IPS DF 6.9 (cell line): ENCODE measurements at places on chromosomes 6 and 20.

DNA sequence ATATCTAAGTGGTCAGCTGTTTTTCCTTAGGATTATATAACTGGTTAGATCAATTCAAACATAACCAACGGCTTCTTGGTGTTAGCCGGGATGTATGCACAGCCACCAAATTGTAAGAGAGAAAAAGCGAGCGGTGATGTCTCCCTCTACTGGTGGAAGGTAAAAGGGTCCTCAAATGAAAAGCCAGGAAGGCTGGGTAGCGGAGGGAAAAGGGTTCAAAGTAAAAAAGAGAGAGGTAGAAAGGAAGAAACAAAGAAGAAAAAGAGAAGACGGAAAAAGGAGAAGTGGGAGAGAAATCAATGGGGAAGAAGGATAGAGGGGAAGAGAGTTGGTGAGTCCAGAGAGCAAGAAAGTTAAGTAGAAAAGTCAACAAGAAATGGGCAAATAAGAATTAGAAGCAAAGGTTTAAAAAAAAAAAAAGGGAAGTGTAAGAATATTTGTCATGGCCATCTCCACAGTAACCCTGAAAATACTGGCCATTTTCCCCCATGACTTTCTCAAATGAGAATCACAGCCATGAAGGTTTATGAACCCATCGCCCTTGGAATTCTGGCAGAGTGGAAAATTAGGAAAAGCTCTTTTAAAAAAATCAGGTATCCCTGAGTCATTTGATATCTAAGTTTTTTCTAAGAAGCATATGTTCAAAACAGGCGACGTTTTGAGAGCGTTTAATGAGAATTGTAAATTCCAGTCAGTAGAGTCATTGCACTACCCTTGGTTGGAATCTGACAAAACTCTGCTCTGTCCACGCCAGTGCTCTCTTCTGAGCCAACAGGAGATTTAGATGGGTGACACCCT is 155.6 kb upstream of the SNX9 start:
- peak; percentile 41 for DNase-seq

GRCh38 chr20:23542801-23543200 is 25.5 kb downstream of the CST9L start:
- no peak for DNase-seq

GRCh38 chr6:146962329-146962728 is 241.9 kb upstream of the STXBP5 start:
- DNase-seq: no peak

DNA sequence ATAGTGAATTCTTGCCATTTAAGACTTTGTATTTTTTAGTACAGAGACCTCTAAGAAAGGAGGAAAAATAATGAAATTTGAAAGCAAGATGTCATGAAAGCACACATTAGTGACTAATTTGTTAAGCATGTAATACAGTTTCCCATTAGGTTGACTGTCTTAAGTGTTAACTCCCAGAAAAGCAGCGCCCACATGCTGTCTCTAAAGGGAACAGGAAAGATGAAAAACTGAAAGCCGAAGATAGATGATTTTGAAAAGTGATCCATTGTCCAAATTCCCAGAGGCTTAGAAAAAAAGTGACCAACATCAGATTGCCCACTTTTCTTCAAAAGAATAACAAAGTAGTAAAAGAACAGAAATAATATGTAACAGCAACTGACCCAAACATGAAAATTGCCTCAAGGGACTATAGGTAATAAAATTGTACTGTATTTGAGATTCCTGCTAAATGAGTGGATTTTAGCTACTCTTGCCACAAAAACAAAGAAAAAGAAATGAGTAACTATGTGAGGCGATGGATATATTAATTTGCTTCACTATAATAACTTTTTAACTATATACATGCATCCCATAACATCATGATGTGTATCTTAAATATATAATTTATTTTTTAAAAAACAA is 83.2 kb upstream of the OGFRL1 start:
- DNase-seq: no peak

GRCh38 chr6:7761051-7761450 is 35.2 kb downstream of the BMP6 start:
- no peak for DNase-seq

DNA sequence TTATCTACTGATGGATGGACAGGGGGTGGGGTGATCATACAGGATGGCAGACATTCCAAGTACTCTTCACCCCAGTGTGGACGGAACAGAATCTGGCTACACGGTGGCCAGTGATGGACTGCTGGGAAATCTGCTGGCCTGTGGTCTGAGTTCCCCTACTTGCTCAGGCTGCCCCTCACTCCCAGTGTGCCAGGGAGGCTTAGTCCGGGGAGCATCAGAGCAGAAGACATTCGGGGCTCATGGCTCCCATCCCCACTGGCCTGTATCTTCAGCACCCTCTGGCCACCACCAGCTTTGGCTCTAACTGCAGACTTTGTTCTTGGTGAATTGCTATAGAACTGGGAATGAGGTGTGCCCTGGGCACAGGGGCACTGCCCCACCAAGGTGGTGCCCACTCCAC is 15.3 kb downstream of the TLDC2 start:
- no peak for DNase-seq

DNA sequence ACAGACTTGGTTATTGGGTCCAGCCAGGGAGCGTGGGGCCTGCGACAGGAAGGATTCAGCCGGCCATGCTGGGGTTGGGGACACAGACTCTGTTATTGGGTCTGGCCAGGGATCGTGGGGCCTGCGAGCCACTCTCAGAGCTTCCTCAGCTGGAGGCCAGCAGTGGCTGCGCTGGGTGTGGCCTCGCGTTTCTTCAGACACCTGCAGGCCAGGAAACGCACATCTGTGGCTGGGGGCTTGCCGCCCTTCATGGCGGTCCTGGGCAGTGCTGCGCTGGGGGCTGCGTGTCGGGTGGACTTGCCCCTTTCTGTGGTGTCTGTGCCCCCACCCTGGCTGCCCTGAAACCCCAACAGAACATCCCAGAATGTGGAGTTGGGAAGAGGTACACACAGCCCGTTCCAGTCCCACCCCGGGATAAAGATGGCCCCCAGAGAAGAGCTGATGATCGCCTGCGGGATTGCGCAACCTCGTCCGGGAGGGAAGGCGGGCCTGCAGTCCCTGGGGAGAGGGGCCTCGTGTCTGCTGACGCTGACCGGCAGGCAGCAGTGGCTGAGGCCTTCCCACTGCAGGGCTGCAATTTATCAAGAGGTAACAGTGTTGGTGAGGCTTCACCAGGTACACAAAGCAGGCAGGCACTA is 16.9 kb upstream of the MTG2 start:
- DNase-seq: no peak

DNA sequence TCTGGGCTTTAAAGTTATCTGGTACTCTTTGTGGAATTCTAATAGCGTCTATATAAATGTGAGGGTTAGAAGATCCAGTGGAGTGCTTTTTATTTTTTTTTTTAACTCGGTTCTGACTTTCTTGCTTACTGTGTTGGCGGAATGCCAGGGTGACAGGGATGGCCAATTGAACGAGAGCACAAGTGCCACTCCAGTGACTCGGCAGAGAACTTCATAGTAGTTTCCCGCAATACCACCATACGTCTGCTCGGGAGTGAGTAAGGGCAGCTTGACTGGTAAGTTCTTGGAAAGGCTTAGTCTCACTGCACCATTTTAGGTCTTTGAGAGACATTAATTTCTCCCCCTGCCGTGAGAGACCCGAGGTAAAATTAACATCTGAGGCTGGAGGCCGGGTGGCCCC is 49.4 kb upstream of the TULP1 start:
- DNase-seq: no peak

GRCh38 chr6:134425513-134425912 is 107.6 kb upstream of the SGK1 start:
- DNase-seq: no peak

GRCh38 chr6:78363688-78364087 is 503.7 kb upstream of the IRAK1BP1 start:
- DNase-seq: no peak

DNA sequence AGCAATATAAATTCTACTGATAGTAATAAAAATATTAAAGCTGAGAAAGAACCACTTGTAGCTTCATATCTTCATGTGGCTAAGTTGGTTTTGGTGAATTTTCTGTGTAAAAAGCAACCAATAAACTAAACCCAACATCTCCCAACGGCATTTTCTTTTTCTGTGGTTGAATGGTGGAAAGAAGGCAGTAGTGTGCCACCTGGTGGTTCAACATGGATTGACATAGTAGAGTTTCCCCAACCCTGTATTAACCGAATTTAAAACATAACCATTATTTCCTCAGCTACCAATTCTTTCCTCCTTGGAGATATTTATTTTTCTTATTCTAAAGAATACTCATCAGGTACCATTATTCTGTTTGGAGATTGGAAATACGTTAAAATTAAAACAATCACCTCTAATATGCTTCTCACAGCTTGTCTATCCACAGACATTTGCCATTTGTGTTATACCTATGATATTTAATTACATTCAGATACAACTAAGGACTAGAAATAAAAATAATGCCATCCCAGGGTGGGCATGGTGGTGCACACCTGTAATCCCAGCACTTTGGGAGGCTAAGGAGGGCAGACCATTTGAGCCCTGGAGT is 117.1 kb upstream of the EEF1E1 start:
- peak; percentile 45 for DNase-seq

GRCh38 chr6:162698440-162698839 is 29.1 kb downstream of the PRKN start:
- no peak for DNase-seq
